ENCODE measurements at places on chromosomes 7 and 10.

GRCh38 chr7:44564606-44565005 lies 9.1 kb downstream of the DDX56 start:
- DNase-seq: no peak

- no peak for DNase-seq
These were observed 131.1 kb upstream of the SORCS3 start for GRCh38 chr10:104509981-104510380.

- no peak for DNase-seq
These were observed 16.8 kb downstream of the ASAH2 start for GRCh38 chr10:50234486-50234885.

DNA sequence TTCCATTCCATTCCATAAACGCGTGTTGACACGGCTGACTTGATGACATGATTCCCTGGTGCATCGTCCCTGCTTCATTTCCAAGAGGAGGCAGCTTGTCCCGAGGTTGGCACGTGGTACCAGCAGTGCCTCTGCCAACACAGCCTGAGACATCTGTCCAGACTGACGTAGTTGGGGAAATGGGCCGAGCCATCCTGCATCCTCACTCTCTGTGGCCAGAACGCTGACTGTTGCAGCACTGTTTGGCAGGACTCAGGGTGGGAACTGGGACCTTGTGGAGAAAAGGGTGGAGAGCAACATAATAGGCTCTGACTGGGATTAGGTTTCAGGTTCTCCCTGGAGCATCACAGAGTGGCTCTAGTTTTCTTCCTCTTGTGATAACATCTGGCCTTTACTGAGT lies 118.6 kb upstream of the BTBD16 start:
- DNase-seq: no peak

DNA sequence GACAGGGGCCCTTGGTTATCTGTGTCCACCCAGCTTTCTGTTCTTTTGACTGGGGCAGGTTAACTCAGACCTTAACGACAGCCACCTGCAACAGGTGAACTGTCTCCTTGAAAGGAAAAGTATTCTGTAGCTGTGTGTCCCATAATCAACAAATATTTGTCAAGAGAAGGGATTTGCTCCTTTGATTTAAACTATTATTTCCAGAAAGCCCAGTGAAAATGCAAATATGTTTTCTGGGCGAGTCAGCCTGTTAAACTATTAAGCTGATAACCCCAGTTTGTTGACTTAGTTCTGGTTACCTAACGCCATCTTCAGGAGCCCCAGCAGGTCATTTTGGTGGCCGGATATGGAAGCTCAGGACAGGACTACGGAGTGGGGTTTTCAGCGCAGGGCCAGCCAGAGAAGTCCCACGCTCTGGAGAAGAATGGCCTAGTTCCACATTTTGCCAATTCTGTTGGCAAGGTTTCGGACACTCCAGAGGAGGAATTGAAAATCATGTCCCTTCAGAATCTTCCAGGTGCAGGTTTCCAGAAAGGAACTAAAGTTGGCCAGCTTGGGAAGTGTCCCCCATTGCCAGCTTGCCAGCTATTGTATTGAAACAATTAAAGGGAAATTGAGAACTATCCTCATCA lies 54.5 kb downstream of the ADRA2A start:
- DNase-seq: no peak

DNA sequence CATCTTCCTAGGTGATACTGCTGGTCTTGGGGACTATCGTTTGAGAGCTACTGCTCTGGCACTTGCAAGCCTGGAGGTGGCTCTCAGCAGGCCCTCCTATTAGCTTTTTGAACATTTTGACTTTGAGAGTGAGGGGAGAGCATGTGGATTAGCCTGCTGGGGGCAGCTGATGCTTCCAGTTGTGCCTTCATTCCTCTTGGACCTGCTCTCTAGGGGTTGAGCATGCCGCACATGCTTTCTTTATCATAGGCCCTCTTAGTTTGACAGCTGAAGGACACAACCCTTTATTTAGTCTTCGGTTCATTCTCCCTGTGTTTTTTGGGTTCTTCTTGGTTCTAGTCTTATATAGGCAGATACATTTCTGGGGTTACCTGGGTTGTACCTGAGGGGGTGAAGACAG lies 132.1 kb downstream of the GALNT17 start:
- no peak for DNase-seq

- peak; percentile 100 for DNase-seq
These were observed 9.4 kb upstream of the PSAP start for GRCh38 chr10:71860243-71861029.

DNA sequence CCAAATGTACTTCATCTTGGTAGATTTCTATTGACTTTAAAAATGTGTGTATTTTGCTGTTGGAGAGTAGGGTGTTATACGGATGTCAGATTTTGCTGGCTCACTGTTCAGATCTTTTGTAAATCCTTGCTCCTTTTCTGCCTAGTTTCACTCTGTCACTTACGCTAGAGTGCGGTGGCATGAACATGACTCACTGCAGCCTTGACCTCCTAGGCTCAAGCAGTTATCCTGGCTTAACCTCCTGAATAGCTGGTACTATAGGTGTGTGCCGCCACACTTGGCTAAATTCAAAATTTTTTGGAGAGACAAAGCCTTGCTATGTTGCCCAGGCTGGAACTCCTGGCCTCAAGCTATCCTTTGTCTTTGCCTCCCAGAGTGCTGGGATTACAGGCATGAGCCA lies 29.4 kb downstream of the BMS1 start:
- DNase-seq: no peak

GRCh38 chr10:43794181-43794815 lies 145.6 kb upstream of the ZNF32 start:
- no peak for DNase-seq

DNA sequence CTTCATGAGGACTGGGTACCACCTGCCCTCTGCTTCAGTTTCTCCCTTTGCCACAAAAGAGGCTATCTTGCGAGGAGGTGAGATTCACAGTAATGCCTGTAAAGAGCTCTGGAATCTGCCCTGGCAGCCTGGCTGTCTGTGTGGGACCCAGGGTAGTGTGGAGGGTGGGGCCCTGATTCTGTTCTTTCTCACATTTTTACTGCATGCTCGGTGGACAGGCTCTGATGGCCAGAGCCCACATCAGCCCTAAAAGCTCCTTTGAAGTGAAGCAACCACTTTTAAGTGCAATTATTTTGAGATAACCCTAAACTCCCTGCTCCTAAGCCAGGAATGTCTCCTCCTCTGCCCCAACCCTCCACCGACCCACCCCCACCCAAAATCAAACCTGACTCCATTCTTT lies 92.1 kb upstream of the PODXL start:
- no peak for DNase-seq

- no peak for DNase-seq
These were observed 123.1 kb upstream of the SORCS3 start for GRCh38 chr10:104517946-104518345.

GRCh38 chr7:150754951-150755350 lies 17.7 kb downstream of the GIMAP5 start:
- no peak for DNase-seq

DNA sequence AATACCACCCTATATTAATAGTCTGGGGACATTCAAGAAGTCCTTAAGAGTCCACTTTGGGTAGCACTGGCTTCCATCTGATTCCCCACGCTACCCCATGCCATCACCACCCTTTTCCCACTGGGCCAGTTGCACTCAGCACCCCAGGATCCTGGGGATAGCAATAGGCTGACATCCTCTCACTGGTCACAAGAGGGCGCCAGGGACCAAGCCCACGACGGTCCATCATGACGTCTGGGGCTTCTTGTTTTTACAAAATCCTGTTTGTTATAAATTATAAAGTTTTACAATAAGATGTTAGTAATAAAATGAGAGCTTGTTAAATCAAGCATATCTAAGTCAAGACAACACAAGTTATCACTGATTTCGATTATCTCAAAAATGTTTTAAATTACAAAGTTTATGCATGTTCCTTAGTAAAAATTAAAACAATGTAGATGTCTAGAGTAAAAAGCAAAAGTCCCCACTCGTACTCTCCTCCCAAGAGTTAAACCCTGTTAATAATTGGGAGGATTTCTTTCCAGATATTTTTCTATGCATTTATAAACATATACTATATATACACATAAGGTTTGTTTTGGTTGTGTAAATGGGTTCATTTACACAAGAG lies 15.4 kb downstream of the GPNMB start:
- peak; percentile 47 for DNase-seq

- DNase-seq: no peak
These were observed 149.8 kb downstream of the NSUN6 start for GRCh38 chr10:18501629-18502028.

GRCh38 chr10:111078505-111079185 lies 1.8 kb downstream of the ADRA2A start:
- no peak for DNase-seq

- peak; percentile 27 for DNase-seq
These were observed 951.6 kb downstream of the CCSER2 start for GRCh38 chr10:85280014-85280413.

- DNase-seq: peak; percentile 40
These were observed 184.6 kb downstream of the FANK1 start for GRCh38 chr10:126080879-126081411.

- DNase-seq: peak; percentile 44
These were observed 928.0 kb upstream of the POT1 start for GRCh38 chr7:125857606-125858005.

DNA sequence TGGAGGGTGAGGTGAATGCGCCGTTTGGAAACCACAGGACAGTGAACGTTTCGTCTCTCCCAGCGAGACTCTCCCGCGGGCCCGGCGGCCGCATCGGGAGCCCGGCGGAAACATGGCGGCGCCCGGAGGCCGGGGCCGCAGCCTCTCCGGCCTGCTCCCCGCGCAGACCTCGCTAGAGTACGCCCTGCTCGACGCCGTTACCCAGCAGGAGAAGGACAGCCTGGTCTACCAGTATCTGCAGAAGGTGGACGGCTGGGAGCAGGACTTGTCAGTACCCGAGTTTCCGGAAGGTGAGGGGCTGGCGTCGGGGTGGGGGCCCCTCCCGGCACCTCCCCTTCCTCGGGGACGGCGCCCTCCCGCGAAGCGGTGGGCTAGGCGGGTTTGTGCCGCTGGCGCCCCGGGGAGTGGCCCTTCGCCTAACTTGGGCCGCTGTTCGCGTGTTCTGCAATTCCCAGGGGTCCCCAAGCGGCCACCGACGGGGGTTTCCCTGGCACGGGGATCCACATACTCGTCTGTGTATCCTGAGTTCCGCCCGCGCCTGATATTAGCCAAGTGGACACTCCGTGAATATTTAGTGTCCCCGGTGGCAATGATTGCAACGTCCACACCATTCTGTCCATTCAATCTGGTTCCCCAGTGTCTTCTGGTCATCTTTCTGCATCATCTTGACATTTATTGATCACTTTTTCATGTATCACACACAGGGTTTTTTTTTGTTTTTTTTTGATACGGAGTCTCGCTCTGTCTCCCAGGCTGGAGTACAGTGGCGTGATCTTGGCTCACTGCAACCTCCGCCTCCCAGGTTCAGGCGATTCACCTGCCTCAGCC lies 514 bp downstream of the NHLRC2 start:
- DNase-seq: peak; percentile 58

GRCh38 chr10:73209705-73210104 lies 37.4 kb downstream of the DNAJC9 start:
- DNase-seq: peak; percentile 77

DNA sequence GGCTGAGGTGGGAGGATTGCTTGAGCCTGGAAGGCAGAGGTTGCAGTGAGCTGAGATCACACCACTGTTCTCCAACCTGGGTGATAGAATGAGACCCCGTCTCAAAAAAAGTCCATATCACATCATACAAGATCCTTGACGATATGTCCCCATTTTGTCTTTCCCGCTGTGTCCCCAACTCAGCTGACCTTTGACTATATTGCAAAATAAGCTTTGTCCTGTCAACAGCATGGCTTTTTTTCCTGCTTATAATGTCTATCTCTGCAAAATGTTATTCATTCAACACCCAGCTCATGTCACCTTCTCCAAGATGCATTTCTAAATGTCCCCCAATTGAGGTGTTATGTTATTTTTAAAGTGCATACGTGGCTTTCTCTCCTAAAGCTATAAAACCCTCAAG lies 136.0 kb upstream of the KAT6B start:
- DNase-seq: no peak

DNA sequence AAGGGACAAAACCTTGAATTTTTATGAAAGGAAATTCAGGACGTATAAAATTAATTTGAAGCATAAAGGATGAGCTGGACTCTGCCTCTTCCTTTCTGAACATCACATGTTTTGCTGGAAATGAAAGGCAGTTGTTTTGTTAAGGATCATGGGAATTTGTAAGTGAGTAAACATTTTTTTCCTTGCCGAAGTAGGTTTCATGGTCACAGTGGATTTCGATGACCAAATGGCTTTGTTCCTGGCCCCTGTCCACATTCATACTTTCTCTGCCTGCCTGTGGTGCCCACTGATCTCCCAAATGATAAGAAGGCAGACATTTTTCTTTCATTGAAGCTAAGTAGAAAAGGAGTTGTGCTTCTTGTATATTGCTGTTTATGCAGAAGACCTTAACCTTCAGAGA lies 104.2 kb downstream of the ARID5B start:
- DNase-seq: no peak

GRCh38 chr7:27619492-27619891 lies 43.2 kb downstream of the HIBADH start:
- no peak for DNase-seq

GRCh38 chr10:105280895-105281294 lies 639.8 kb downstream of the SORCS3 start:
- DNase-seq: no peak

- no peak for DNase-seq
These were observed 121.3 kb downstream of the MPP7 start for GRCh38 chr10:28181478-28182096.

DNA sequence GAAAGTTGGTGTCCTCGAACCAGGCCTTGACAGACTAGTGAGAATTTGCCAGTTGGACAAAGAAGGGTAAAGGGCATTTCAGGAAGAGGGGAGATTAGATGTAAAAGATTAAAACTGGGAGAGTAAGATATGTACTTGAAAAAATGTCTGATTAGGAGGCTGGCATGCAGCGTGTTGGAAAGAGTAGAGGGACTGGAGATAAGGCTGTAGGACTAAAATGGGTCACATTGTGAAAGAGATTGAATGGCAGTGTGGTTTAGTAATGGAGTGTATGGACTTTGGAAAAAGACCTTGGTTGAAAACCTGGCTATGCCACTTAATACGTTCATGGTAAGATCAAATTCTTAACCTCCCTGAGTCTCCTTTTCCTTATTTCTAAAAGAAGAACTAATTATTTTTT lies 14.1 kb downstream of the CREM start:
- no peak for DNase-seq

- DNase-seq: no peak
These were observed 183.7 kb upstream of the ANK3 start for GRCh38 chr10:60573336-60573735.

DNA sequence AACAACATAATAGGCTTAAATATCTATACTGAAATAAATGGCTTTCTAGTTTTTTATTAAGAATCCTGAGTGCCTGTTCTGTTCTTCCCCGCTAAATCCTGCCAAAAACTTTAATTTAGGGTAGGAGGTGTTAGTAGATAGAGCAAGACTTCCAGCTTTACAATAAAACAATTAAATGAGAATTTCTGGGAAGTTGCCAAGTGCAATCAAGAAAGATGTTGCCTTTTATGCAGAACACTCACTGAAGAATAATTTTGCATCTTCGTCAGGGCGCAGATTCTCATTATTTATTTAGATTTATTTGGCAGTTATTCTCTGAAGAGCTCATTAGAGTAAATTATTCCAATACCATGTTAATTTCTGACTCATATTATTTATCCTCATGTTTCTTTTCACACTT lies 103.2 kb upstream of the GPR141 start:
- DNase-seq: no peak

- DNase-seq: no peak
These were observed 88.8 kb upstream of the ITGB1 start for GRCh38 chr10:33046792-33047191.

All from HT1080 (cell line).